Kidney (tissue), 22 donors: ENCODE measurements at places on chromosomes 3 and 15. TPM values are rescaled to one million over a fixed set of nuclear protein-coding genes. Genes with fewer than 3 reads are reported as not detected.
A peak's percentile ranks its signal among the peaks of the same experiment; 100 is the strongest.

- no peak for DNase-seq
- no peaks in the 10 kb centered on the region for H3K27me3 ChIP-seq
These were observed 124.4 kb downstream of the FEZF2 start for GRCh38 chr3:62248734-62249483.

DNA sequence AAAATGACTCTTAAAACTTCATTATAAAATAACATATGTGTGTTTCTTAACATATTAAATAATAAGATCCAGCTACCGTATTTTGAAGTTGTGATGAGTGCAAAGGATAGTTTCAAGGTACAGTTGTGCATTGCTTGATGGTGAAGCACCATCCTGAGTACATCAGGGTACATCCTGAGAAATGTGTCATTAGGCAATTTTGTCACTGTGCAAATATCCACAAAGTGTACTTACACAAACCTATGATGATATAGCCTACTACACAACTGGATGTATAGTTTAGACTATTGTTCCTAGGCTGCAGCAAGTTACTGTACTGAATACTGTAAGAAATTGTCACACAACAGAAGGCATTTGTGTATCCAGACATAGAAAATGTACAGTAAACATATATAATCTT is 20.8 kb upstream of the TM4SF1 start:
- H3K4me3 ChIP-seq, result no peak overlapping the region
- no peaks in the 10 kb centered on the region for H3K4me1 ChIP-seq
- DNase-seq, result no peak
- no peaks in the 10 kb centered on the region for H3K36me3 ChIP-seq

Gene WDR72
- 55.7 TPM for total RNA-seq

- H3K4me3 ChIP-seq, result no peak overlapping the region
- no peaks in the 10 kb centered on the region for H3K4me1 ChIP-seq
- no peak overlapping the region for H3K27ac ChIP-seq
- no peaks in the 10 kb centered on the region for H3K36me3 ChIP-seq
- DNase-seq, result no peak
- H3K27me3 ChIP-seq, result no peaks in the 10 kb centered on the region
These were observed 190.6 kb downstream of the PLCL2 start for GRCh38 chr3:17075358-17075757.

Gene CHRM5
- 0.06 TPM for total RNA-seq

DNA sequence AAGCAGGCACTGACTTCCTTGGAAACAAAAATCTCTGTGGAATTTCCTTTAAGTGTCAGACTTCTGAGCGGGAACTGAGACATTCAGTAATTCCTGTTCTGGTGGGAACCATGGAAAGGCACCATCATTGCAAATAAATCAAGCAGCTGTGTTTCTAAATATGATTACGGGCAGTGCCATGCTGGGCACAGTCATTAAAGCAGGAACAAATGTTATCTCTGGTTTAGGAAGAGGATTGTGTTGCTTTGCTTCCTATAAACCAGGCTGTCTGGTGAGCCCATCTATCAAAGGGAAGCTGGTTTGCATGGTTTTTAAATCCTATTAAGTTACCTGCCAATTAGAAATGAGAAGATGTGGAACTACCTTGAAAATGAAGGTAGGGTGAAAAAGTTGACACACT is 86.7 kb downstream of the EBLN2 start:
- H3K4me3 ChIP-seq, result no peak overlapping the region
- H3K4me1 ChIP-seq, result no peaks in the 10 kb centered on the region
- DNase-seq, result no peak
- H3K27me3 ChIP-seq, result no peaks in the 10 kb centered on the region

GRCh38 chr3:179622023-179622422 is 17.4 kb downstream of the NDUFB5 start:
- H3K4me3 ChIP-seq, result no peak overlapping the region
- H3K36me3 ChIP-seq, result peaks cover 9% of the 10 kb centered on the region
- H3K27me3 ChIP-seq, result no peaks in the 10 kb centered on the region
- H3K4me1 ChIP-seq, result no peaks in the 10 kb centered on the region
- no peak for DNase-seq

GRCh38 chr15:34436126-34436955 is 1.3 kb downstream of the GOLGA8A start:
- no peaks in the 10 kb centered on the region for H3K27me3 ChIP-seq
- peak overlapping the region; percentile 6 for H3K4me3 ChIP-seq
- H3K36me3 ChIP-seq, result no peaks in the 10 kb centered on the region
- no peaks in the 10 kb centered on the region for H3K4me1 ChIP-seq
- H3K27ac ChIP-seq, result no peak overlapping the region

DNA sequence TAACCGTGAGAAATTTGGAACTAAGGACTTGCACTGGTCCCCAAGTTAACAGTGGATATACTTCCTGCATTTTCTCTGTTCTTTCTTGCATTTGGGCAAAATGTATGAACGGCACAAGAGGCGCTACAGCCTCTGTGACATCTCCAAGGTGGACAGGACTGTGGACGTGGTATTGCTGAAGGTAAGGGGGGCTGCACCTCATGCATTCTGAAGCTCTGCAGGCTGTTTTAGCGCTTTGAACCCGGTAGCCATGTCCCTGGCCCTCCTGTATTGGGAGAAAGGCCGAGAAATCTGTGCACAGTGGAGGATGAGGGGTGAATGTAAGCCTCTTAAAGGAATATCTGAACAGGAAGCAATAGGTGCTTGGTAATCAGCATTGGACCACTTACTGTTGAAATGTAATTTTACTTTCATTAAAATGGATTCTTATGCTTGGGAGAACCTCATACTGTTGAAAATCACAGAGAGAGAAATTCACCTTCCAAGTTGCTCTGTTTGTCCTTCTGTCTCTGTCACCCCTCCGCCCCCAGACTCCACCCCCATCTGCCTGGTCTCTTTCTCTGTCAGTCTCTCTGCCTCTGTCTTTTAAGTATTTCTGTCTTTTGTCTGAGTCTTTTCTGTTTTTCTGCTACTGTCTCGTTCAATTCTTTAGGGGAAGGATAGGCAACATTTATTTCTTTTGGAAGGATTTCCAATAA is 174.6 kb downstream of the KLHL25 start:
- H3K4me1 ChIP-seq, result no peaks in the 10 kb centered on the region
- peak overlapping the region; percentile 72 for H3K27ac ChIP-seq
- DNase-seq, result no peak
- peak overlapping the region; percentile 62 for H3K4me3 ChIP-seq
- no peaks in the 10 kb centered on the region for H3K36me3 ChIP-seq

- H3K27me3 ChIP-seq, result no peaks in the 10 kb centered on the region
- no peak overlapping the region for H3K27ac ChIP-seq
- H3K4me3 ChIP-seq, result no peak overlapping the region
- DNase-seq, result no peak
These were observed 374.6 kb upstream of the CFAP20DC start for GRCh38 chr3:59424268-59425010.

DNA sequence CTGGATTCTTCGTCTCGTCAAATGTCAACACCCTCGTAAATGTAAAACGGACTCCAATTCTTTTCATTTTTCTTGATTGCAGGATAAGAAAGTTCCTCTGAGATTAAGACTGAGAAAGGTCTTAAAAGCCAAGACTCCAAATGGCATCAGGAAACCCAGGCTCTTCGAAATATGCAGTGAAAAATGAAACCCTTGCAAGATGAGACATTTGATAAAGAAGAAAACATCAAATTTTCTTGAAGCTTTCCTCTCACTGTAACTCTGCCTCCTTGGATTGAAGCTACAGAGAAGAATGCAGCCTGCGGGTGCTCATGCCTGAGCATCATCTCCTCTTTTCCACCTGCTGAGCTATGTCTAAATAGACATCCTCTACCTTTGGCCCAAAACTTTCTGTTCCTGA is 342.4 kb upstream of the THBS1 start:
- no peak for DNase-seq
- H3K36me3 ChIP-seq, result no peaks in the 10 kb centered on the region
- H3K27me3 ChIP-seq, result no peaks in the 10 kb centered on the region
- no peak overlapping the region for H3K27ac ChIP-seq
- no peak overlapping the region for H3K4me3 ChIP-seq

Gene PLIN1
- total RNA-seq, result 2.1 TPM

DNA sequence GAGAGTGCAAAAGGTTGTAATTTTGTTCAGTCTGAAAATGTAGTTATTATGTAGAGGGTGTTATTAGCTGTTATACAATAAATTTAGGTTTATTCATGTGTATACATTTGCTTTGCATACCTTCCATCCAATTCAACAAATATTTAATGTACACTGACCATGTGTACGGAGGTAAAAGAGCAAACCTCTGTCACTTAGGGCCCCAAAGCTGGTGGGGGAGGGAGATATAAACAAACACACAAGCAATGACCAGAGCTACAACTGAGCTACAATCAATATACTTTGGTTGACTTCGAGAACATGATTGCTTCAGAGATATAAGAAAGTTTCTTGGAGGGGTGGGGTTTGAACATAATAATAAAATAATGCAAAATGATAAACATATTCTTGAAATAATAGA is 17.5 kb upstream of the BCL6 start:
- DNase-seq, result no peak
- H3K27me3 ChIP-seq, result no peaks in the 10 kb centered on the region
- no peak overlapping the region for H3K27ac ChIP-seq
- H3K4me1 ChIP-seq, result peaks cover 7% of the 10 kb centered on the region
- no peaks in the 10 kb centered on the region for H3K36me3 ChIP-seq

- H3K4me3 ChIP-seq, result no peak overlapping the region
- H3K27me3 ChIP-seq, result no peaks in the 10 kb centered on the region
- no peak overlapping the region for H3K27ac ChIP-seq
- H3K4me1 ChIP-seq, result no peaks in the 10 kb centered on the region
- no peak for DNase-seq
These were observed 286.2 kb downstream of the CTNNB1 start for GRCh38 chr3:41485484-41485883.

DNA sequence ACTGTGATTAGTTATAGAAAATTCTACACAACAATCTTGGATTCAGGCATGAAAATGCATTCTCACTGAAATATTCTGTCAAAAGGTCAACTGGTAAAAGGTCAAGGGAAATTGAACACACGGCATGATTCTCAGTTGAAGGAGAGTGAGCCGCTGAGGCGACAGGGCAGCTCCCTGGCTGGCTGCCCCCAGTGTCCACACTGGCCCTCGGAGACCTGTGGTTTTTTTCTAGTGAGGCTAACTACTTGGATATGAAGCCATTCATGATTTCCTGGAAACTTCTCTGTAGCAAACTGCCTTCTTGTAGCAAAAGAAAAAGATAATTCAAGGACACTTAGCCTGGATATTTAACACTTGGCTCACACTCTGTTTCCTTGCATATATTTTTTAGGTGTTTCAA is 37.2 kb downstream of the AADACL2 start:
- no peaks in the 10 kb centered on the region for H3K27me3 ChIP-seq
- H3K36me3 ChIP-seq, result no peaks in the 10 kb centered on the region
- H3K4me1 ChIP-seq, result peaks cover 2% of the 10 kb centered on the region
- H3K4me3 ChIP-seq, result no peak overlapping the region

GRCh38 chr3:165983284-165983683 is 146.1 kb upstream of the BCHE start:
- H3K36me3 ChIP-seq, result no peaks in the 10 kb centered on the region
- DNase-seq, result no peak
- H3K4me1 ChIP-seq, result no peaks in the 10 kb centered on the region
- no peak overlapping the region for H3K4me3 ChIP-seq
- no peak overlapping the region for H3K27ac ChIP-seq

Gene STRIT1
- total RNA-seq, result not detected

- H3K4me3 ChIP-seq, result peak overlapping the region; percentile 55
- H3K4me1 ChIP-seq, result no peaks in the 10 kb centered on the region
- peaks cover 3% of the 10 kb centered on the region for H3K27me3 ChIP-seq
- H3K27ac ChIP-seq, result peak overlapping the region; percentile 67
- DNase-seq, result no peak
These were observed 5.9 kb downstream of the MEIS2 start for GRCh38 chr15:37094333-37094914.

GRCh38 chr15:77002954-77003912 is 8.3 kb downstream of the PSTPIP1 start:
- DNase-seq, result no peak
- no peaks in the 10 kb centered on the region for H3K27me3 ChIP-seq
- H3K27ac ChIP-seq, result no peak overlapping the region
- H3K4me1 ChIP-seq, result no peaks in the 10 kb centered on the region
- no peaks in the 10 kb centered on the region for H3K36me3 ChIP-seq
- H3K4me3 ChIP-seq, result no peak overlapping the region

Gene LDHAL6B
- total RNA-seq, result not detected

DNA sequence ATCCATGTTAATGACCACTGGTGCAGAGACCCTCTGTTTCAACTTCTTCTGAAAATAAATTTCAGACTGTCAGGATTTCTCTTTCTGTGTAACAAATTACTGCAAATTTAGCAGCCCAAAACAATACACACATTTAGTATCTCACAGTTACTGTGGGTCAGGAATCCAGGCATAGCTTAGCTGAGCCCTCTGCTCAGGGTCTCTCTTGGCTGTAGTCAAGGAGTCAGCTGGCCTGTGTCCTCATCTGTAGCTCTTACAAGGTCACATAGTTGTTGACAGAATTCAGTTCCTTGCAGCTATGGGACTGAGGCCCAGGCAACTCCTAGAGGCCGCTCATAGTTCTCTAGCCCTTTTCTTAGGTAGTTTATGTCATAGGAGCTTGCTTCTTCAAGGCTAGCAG is 51.9 kb downstream of the NKIRAS1 start:
- DNase-seq, result peak; percentile 71
- H3K36me3 ChIP-seq, result no peaks in the 10 kb centered on the region
- H3K4me1 ChIP-seq, result peaks cover 10% of the 10 kb centered on the region
- H3K4me3 ChIP-seq, result no peak overlapping the region
- no peaks in the 10 kb centered on the region for H3K27me3 ChIP-seq
- H3K27ac ChIP-seq, result peak overlapping the region; percentile 29

Gene DUOX1
- total RNA-seq, result 1.6 TPM

- no peaks in the 10 kb centered on the region for H3K36me3 ChIP-seq
- no peaks in the 10 kb centered on the region for H3K27me3 ChIP-seq
- no peak overlapping the region for H3K27ac ChIP-seq
These were observed 23.0 kb upstream of the GATA2 start for GRCh38 chr3:128515967-128516366.

Gene SPTBN5
- 1.2 TPM for total RNA-seq

Gene SLITRK3
- 0.44 TPM for total RNA-seq

- DNase-seq, result no peak
- H3K4me1 ChIP-seq, result no peaks in the 10 kb centered on the region
- no peak overlapping the region for H3K4me3 ChIP-seq
- H3K36me3 ChIP-seq, result no peaks in the 10 kb centered on the region
- H3K27me3 ChIP-seq, result no peaks in the 10 kb centered on the region
These were observed 233.1 kb downstream of the ZIC4 start for GRCh38 chr3:147173257-147173656.

DNA sequence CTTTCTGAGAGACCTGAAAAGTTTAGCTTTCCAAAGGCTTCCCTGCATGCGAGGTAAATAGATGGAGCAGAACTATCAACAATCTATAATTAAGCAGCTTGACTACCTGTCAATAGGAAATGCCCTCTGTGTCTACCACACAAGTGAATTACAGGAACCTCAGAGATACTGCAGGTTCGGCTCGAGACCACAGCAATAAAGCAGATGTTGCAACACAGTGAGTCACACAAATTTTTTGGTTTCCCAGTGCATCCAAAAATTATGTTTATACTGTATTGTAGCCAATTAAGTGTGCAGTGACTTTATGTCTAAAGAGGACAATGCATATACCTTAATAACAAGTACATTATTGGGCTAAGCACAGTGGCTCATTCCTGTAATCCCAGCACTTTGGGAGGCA is 252.0 kb downstream of the UBE2E2 start:
- no peaks in the 10 kb centered on the region for H3K27me3 ChIP-seq
- H3K4me3 ChIP-seq, result no peak overlapping the region
- no peaks in the 10 kb centered on the region for H3K36me3 ChIP-seq
- no peaks in the 10 kb centered on the region for H3K4me1 ChIP-seq
